ENCODE measurements at places on chromosomes 2 and 18.

DNA sequence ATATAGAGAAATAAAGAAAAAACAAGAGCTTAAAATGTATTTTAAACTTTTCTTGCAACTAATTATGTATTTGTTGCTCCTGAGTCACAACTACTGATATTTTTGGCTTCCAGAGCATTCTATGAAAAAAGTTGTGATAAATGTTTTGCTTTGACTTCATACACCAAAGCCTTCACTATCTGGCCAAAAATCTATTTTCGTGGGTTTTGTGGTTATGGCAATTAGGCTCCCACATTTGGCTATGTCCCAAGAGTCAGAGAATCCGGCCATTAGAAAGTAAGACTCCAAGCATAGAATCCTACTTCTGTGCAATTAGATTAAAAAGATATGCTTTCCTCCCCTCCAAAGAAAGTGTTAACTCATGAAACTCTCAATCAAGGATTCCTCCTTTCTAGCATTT lies 1456.1 kb upstream of the ACVR2A start:
- no peak for DNase-seq

- DNase-seq = no peak
Observed at GRCh38 chr2:213149294-213149875, 2.0 kb downstream of the IKZF2 start.

DNA sequence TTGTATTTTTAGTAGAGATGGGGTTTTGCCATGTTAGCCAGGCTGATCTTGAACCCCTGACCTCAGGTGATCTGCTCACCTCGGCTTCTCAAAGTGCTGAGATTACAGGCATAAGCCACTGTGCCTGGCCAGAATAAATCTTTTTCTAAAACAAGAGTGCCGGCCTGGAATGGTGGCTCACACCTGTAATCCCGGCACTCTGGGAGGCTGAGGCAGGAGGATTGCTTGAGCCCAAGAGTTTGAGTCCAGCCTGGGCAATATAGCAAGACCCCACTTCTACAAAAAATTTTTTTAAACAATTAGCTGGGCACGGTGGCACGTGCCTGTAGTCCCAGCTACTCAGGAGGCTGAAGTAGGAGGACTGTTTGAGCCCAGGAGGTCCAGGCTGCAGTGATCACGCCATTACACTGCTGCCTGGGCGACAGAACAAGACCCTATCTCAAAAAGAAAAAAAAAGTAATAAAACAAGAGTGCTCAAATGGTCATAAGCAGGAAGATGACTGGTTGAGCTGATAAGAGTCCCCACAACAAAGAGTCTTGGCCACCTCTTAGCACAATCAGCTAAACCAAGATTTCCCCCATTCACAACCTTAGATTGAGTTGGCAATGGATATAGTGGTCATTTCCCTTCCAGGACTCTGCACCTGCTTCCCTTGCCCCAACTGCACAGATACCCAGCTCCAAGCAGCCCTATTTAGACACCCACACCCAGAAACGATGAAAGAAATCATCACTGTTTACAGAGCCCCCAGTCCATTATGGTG lies 5.8 kb upstream of the UCN start:
- no peak for DNase-seq

GRCh38 chr2:173230181-173230580 lies 124.5 kb upstream of the CDCA7 start:
- DNase-seq = no peak

DNA sequence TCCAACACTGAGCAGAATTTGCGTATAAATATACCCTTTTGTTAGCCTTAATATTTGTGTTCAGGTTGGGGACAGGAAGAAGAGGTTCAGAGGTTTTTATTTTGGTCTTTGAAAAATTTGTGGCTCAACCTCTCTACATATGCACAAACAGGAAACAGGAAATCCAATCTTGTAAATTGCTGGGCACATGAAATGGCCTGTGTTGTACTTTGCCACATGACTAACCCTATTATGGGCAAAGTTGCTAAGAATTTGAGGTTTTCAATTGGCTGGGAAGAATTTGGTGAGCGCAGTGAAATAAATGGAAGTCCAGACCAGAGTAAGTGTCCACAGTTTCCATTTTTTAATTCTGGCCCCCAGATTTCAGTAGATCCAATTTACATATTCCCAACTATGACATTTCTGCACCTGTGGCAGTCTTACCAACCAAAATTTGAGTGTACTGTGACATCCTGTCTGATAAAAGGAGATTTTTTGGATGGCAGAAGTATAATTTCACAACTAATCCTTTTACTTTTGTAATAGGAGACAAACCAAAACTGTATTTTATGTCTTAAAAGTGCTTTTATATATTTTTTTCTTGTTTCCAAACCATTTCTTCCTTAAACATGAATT lies 63.6 kb downstream of the COX7A2L start:
- DNase-seq = no peak

All from iPS DF 6.9 (cell line).